ENCODE measurements at places on chromosomes 11 and 22.

DNA sequence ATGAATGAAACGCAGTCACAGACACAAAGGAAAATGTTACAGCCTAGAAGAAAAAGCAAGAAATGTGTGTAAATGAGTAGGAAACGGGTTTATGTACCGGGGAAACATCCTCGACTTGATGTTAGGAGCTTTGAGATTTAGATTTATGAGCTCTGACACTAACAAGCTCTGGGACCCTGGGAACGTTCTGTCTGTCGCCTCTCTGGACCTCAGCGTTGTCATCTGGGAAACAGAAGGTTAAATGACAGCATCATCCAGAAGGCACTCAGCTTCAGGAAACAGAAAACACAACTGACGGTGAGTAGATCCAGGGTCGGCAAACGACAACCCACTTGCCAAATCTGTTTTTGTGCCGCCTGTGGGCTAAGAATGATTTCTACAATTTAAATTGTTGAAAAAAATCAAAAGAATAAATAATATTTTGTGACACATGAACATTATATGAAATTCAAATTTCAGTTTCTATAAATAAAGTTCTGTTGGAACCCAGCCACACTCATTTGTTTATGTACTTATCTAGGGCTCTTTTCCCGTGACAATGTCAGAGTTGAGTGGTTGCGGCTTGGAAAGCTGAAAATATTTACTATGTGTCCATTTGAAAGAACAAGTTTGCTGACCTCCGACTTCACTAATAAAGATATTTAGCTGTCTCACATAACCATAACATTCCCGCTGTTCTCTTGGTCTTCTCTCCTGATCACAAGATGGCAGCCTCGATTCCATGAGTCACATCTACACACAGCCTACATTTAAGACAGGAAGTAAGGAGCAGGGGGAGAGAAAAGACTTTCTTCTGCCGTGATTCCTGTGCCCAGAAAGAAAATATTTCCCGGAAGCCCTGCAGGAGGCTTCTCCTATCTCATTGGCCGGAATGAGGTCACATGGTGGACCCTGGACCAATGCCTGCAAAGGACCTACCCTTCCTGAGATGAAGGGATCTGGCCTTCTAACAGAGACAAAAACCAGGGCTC, 47.1 kb upstream of the SYT13 start:
- peak; percentile 98 for DNase-seq

GRCh38 chr11:122179961-122180834, 64.2 kb upstream of the BLID start:
- DNase-seq, result peak; percentile 89

DNA sequence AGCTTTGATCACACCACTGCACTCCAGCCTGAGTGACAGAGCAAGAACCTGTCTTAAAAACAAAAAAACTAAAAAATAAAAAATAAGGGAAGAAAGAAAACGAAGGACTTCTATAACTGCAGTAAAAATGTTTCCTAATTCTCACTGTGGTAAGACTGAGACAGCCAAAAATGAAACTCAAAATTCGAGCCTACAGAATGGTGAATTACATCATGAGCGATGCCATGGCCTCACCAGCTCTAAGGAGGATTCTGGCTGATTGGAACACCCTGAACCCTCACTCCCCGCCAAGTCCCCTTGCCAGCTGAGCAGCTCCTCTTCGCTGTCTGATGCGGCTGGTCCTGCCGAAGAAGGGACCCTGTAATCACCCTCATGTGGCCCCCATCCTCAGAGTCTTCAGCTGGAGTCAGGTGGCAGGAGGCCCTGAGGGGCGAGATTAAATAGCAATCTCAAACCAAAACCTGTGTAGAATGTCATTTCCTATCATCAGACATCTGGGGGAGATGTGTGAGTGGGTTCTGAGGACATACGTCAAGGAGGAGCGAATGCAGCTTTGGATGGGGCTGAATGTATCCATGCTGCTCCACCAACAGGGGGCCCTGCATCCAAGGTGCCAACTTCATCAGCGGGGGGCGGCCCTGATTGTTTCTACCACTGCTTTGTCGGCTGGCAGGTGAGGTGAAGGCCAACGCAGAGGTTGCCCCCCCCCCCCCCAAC, 29.2 kb downstream of the PDGFB start:
- DNase-seq, result no peak

DNA sequence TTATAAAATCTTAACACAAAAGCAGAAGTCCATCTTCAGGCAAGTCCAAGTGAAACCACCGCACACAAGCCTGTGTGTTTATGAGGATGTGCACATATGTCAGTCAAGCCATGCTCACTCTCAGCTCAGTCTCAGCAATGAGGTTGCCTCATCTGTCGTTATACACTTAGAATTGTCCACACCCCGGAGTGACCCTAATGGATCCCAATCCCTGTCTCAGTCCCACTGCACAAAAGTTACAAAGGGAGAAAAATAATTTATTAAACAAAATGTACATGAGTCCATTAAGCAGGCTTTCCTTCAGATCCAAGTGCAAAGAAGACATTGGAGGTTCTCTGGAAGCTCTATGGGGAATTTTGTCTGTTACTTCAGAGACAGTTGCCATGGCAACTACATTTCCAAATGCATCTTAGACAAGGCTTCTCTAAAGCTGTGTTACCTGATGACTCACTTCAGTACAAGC, 24.4 kb downstream of the OR8B12 start:
- DNase-seq, result no peak

DNA sequence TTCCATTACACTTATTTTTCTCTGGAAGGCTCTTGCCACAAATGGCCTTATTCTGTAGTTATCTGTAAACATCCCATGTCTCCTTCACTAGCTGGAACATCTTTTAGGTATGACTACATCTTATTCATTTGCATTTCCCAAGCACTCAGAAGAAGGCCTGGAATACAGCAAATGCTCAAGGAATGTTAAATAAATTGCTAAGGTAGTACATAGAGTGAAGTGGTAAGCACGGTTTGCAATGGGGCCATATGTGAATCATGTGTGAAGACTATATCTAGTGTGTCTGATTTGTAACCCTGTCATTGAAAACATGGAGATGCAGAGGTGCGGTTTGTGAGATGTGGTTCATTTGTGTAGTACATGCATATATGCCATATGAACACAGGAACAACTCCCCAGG, 33.5 kb downstream of the GDPD4 start:
- peak; percentile 26 for DNase-seq

GRCh38 chr22:48379371-48379770, 1448.3 kb downstream of the BRD1 start:
- no peak for DNase-seq

GRCh38 chr11:35621620-35622019, 3.4 kb downstream of the FJX1 start:
- DNase-seq, result no peak

GRCh38 chr11:33329705-33330329, 72.6 kb downstream of the HIPK3 start:
- DNase-seq, result peak; percentile 55

GRCh38 chr11:47415091-47415854, 6.9 kb downstream of the SLC39A13 start:
- no peak for DNase-seq

GRCh38 chr11:100296051-100296679, 390.9 kb upstream of the ARHGAP42 start:
- no peak for DNase-seq

- peak; percentile 46 for DNase-seq
Measured at GRCh38 chr11:120304526-120304925, 20.6 kb upstream of the TLCD5 start.

- no peak for DNase-seq
Measured at GRCh38 chr11:59678118-59678812, 9.4 kb upstream of the PATL1 start.

DNA sequence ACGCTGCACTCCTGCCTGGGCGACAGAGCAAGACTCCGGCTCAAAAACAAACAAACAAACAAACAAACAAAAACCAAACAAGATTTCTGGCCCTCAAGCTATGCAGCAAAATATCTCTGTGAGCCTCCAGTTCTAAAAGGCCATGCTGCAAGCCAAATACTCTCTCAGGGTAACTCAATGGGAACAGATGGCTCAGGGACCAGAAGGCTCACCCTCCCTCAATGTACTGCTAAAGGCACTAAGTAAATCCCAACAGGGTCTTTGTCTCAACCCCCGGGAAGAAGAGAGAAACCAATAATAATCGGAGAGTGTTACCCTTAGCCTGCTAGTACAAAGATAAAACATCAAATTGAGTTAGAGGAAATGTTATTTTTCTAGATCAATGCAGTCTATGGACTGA, 119.7 kb upstream of the ZC3H12C start:
- no peak for DNase-seq

DNA sequence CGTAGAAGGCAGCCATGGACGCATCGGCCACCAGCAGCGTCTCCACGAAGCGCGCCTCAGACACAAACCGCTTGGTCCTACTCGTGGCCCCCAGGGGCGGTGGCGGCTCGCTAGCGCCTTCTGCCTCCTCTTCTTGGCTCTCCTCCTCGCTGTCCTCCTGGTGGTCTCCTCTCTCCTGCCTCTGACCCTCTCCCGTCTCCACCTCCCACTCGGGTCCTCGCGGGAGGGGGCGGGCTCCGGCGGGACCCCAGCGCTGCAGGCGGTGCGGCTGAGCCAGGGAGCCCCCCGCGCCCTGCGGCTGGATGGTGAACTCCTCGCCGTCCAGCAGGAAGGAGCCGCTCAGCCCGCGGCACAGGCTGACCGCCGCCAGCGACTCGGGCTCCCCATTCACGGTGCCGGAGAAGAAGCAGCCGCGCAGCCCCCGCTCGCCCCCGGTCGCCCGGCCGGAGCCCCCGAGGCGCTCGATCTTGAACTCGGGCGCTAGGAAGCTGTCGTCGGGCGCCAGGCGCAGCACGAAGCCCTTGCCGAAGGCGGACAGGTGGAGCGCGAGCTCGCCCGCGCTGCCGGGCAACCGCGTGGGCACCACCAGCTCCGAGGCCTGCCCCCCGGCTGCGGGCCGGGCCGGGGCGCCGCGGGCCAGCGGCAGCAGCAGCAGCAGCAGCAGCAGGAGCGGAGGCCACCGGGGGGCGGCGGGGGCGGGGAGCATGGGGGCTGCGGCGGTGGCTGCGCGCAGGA, 661 bp downstream of the ADAMTS8 start:
- no peak for DNase-seq

DNA sequence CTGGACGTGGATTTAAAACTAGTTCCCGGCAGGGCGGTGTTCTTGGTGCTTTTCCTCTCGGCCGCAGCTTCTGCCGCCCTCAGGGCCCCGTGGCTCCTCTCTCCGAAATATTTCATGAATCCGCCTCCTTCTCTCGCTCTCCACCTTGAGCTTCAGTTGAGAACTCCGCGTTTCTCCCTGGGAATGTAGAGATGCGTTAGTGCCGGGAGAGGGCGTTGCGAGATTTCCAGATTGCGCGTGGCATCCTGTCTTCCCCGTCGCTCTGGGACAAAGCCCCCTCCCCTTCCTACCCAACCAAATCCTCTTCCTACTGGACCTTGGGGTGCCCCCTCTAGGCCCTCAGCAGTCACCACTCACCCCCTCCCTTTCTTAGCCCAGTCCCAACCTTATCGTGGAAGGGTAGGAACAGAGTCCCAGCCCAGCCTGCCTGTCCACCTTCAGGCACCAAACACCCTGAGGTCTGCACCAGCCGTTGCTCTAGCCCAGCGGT, 15.5 kb upstream of the RAC2 start:
- DNase-seq, result no peak

- peak; percentile 86 for DNase-seq
Measured at GRCh38 chr11:10742460-10743208, 8.4 kb upstream of the CTR9 start.

DNA sequence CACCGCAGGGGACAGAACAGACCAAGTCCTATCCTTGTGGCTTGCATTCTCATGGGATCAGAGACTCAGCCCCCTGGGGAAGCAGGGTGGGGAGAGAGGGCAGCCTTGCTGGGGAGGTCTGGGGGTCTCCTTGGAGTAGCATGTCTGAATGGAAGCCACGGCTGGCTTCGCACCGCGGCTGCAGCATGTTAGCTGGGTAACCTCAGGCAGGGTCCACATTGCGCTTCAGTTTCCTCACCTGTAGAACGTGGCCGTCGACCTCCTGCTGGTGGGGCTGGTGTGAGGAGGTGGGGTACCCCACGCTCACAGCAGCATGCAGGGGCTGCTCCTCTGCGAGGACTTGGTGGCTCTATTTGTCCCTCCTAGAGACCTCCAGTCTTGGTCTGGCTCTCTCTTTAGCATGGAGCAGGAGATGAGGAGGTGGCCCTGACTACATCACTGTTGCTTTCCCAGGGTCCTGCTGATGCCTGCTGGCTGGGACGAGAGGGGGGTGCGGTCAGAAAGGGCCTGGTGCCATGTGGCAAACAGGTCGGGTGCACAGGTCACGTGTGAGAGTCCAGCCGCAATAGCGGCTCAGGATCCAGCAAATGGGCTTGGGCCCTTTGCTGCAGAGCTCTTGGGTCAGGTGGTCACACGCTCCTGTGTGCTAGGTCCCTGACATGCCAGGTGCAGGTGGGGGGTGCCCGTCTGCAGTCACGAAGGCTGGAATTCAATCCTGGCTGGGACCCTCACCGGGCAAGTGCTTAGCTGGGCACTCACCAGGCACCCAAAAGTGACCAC, 35.4 kb upstream of the SMIM38 start:
- DNase-seq, result no peak

DNA sequence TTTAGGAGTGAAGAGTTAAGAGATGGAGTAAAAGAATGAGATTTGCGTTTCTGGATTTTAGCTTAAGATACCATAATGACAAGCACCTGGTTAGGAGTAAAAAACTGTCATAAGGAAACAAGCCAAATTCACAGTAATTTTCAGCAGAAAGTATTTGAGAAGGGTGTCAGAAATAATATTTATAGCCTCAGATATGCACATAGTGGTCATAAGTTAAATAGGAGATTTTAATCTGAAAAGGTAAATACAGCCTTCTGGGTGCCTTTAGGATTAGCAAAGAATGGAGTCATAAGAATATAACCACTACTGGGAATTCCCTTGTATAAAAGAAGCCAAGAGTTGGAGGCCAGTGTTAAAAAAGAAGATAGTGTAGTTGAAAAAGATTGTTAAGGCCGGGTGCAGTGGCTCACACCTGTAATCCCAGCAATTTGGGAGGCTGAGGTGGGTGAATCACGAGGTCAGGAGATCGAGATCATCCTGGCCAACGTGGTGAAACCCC, 160.1 kb downstream of the SWAP70 start:
- DNase-seq, result no peak

DNA sequence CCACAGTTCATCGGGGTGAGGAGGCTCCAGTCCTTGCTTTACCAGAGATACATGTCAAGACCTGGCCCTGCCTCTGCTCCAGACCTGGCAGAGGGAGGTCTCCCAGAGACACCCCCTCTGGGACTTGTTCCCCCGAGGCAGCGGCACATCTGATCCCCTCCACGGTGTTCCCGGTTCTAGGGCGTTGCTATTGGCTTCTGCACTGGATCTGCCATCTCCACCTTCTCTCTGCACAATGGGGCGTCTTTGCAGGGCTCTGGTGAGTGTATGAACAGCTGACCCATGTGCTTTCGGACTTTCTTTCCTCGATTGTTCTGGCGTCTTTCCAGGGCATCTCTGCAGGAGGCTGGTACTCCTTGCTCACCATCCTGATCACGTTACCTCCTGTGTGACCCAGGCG, 930.4 kb downstream of the TBC1D22A start:
- no peak for DNase-seq

GRCh38 chr22:36136475-36136874, 24.1 kb downstream of the APOL3 start:
- peak; percentile 57 for DNase-seq

GRCh38 chr11:2541881-2542361, 97.1 kb downstream of the KCNQ1 start:
- DNase-seq, result no peak

GRCh38 chr11:42778193-42778592, 533.6 kb upstream of the API5 start:
- no peak for DNase-seq

- DNase-seq, result no peak
Measured at GRCh38 chr11:103586756-103587155, 449.7 kb upstream of the DDI1 start.

GRCh38 chr11:65445101-65445603, 22.6 kb downstream of the NEAT1 start:
- no peak for DNase-seq
